Adipose tissue (tissue), 3 donors: ENCODE measurements at places on chromosomes 6 and 20. TPM values are rescaled to one million over a fixed set of nuclear protein-coding genes. Genes with fewer than 3 reads are reported as not detected.

SCRT2 gene
- polyA plus RNA-seq = not detected

PCK1 gene
- 49.9 TPM for polyA plus RNA-seq

EYS gene
- 0.22 TPM for polyA plus RNA-seq

TRMT6 gene
- polyA plus RNA-seq = 11.9 TPM

RUNX2 gene
- polyA plus RNA-seq = 0.13 TPM

SHLD1 gene
- polyA plus RNA-seq = 3.6 TPM

LY6G6F gene
- not detected for polyA plus RNA-seq

PTCRA gene
- polyA plus RNA-seq = 0.15 TPM

TBP gene
- 14.2 TPM for polyA plus RNA-seq

ANKRD66 gene
- polyA plus RNA-seq = not detected

TMEM63B gene
- 8.6 TPM for polyA plus RNA-seq

OTOR gene
- not detected for polyA plus RNA-seq

HLA-DQB1 gene
- 73.5 TPM for polyA plus RNA-seq

GPR6 gene
- polyA plus RNA-seq = not detected

ARFGAP1 gene
- 50.8 TPM for polyA plus RNA-seq

POM121L2 gene
- not detected for polyA plus RNA-seq

SLC35D3 gene
- polyA plus RNA-seq = not detected

ERVFRD-1 gene
- polyA plus RNA-seq = 0.01 TPM

TBX18 gene
- 0.47 TPM for polyA plus RNA-seq

ZC2HC1B gene
- polyA plus RNA-seq = 0.07 TPM

SEMG1 gene
- polyA plus RNA-seq = not detected

TCF21 gene
- 0.78 TPM for polyA plus RNA-seq

ABT1 gene
- polyA plus RNA-seq = 8.1 TPM

OR2H1 gene
- not detected for polyA plus RNA-seq

VNN1 gene
- polyA plus RNA-seq = 0.28 TPM

BMP5 gene
- polyA plus RNA-seq = 0.11 TPM

PLN gene
- polyA plus RNA-seq = 15.3 TPM

SDCBP2 gene
- 15.4 TPM for polyA plus RNA-seq

ZSCAN23 gene
- polyA plus RNA-seq = 0.18 TPM

SLC25A27 gene
- 11.0 TPM for polyA plus RNA-seq

C6orf141 gene
- polyA plus RNA-seq = 2.5 TPM

WFDC5 gene
- not detected for polyA plus RNA-seq

DIDO1 gene
- 17.4 TPM for polyA plus RNA-seq

SIRPD gene
- polyA plus RNA-seq = not detected
